ENCODE measurements at places on chromosomes 5 and 9.

DNA sequence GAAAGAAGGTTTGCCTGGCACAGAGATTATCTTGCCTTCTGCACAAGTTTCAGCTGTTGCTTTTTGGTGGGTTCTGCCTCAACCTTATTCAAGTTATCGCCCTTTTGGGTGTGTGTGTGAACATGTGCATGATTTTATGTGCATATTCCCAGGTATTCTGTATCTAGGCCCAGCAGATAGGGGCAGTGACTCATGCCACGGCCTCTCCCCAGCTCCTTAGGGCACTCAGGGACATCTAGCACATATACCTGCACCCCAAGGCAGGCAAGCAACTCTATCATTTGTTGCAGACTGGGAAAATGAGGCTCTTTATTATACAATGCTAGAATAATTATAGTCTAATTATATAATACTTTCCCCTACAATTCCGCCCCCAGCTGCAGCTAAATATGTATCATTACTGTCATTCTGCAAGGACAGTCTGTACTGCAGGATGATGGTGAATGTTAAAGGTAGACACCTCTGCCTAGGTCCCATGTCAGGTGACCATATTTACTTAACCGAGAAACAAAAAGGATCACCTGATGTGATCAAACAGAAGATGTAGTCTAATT is 128.9 kb downstream of the PDE8B start:
- no peak for DNase-seq

- no peak for DNase-seq
Observed at GRCh38 chr9:85025638-85026037, 356.1 kb downstream of the NTRK2 start.

- DNase-seq, result no peak
Observed at GRCh38 chr9:95494022-95494415, 22.8 kb downstream of the PTCH1 start.

DNA sequence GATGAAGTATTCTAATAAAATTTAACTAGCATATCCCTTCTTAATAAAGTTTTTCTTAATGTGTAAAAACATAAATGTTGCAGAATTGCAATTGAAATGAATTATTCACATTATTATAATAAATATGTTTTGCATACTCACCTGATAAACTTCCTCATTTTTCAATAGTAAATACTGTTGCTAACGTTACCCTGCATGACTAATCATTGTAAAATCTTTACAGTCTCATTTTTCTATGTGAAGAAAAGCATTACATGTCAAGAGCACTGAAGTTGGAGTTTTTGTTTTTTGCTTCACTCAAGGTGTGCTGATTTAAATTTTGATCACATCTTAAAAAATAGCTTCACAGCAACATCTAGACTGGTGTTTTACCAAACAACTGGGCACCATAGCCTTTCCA is 157.2 kb upstream of the CDH18 start:
- DNase-seq, result no peak

GRCh38 chr5:29462241-29462640 is 1731.2 kb upstream of the CDH6 start:
- DNase-seq, result no peak

DNA sequence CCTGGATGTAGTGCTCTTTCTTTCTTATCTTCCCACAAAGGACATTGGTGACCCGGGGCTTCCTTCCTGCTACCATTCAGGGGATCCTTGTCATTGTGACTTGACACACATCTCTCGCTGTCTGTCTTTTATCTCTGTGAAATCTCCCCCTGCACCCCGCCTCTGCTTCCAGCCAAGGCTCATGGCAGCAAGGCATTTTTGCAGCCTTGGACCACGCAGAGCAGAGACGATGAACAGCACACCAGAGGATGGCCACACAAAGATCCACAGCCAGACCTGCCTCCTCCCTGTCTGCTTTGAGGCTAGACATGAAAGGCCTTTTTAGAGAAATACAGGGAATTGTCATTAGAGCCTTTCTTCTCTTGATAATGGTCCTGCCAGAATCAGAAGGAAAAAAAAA is 549.1 kb downstream of the CDK5RAP2 start:
- no peak for DNase-seq

GRCh38 chr9:16726718-16727451 is 143.6 kb downstream of the BNC2 start:
- DNase-seq, result no peak
